Chondrocyte (in vitro differentiated cells): ENCODE measurements at places on chromosomes 4 and X. TPM values are rescaled to one million over a fixed set of nuclear protein-coding genes. Genes with fewer than 3 reads are reported as not detected.

DNA sequence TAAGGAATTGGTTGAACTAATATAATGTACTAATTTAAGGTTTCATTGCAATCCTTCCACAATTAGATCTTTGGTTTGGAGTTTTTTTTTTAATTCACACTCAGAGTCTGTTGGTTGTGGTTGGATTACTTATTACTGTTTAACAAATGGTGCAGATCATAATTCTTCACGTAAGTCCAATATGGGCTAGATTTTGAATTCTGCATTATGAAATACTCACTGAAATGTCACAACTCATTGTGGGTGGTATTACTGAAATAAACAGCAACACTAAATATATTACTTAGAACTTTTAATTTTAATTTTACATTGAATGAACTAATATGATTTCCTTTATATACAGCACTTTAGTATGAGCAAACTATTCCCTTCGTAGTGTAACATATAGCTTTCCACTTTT is 94.2 kb upstream of the MYOZ2 start:
- no peaks in the 10 kb centered on the region for H3K36me3 ChIP-seq
- no peaks in the 10 kb centered on the region for H3K27me3 ChIP-seq
- no peak for DNase-seq
- H3K27ac ChIP-seq: peak overlapping the region; percentile 90

DNA sequence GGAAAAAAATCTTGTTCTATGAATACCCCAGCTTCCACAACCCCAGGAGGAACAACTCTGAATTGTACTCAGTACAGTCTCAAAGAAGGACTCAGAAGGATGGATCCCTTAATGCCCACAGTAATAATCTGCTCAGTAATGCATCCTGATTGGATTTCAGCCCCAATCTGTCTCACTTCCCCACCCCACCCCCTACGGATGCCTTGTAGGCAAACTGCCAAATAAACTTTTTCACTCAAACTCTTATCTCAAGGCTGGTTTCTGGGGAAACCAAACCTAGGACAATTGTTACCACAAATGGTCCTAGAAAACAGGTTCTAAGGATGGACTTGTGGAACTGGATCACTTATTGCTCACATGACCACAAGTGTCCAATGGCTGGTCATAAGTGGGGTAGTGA is 1021.8 kb upstream of the INTU start:
- no peaks in the 10 kb centered on the region for H3K4me1 ChIP-seq
- H3K27me3 ChIP-seq: no peaks in the 10 kb centered on the region
- no peak overlapping the region for H3K27ac ChIP-seq
- no peaks in the 10 kb centered on the region for H3K36me3 ChIP-seq

DNA sequence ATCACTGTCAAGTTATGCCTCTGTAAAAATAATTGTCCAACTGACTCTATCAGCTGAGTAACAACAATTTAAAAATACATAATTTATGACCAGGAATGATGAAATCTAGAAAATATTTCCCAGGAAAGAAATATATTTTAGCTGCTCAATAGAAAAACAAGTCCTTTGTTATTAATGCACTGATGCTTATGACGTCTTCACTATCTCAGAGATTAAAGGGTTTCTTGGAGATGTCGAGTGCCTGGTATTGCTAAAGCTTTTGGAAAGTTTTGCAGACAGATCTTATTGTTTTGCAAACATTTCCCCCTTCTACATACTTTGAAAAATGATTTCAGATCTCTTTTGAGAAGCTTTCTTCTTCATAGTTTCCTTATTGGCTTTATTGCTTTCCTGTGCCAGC is 154.6 kb upstream of the RPS6KA3 start:
- no peak for DNase-seq
- no peak overlapping the region for H3K4me3 ChIP-seq
- no peaks in the 10 kb centered on the region for H3K4me1 ChIP-seq
- H3K27ac ChIP-seq: no peak overlapping the region
- no peaks in the 10 kb centered on the region for H3K36me3 ChIP-seq

- no peak overlapping the region for H3K27ac ChIP-seq
- H3K4me3 ChIP-seq: no peak overlapping the region
- no peaks in the 10 kb centered on the region for H3K36me3 ChIP-seq
These were observed 43.6 kb downstream of the STARD8 start for GRCh38 chrX:68690936-68691501.

- no peak for DNase-seq
- no peaks in the 10 kb centered on the region for H3K27me3 ChIP-seq
These were observed 52.8 kb downstream of the APOO start for GRCh38 chrX:23854945-23855344.

- peak overlapping the region; percentile 96 for H3K4me3 ChIP-seq
- peak; percentile 94 for DNase-seq
- peaks cover 34% of the 10 kb centered on the region for H3K4me1 ChIP-seq
- H3K27ac ChIP-seq: peak overlapping the region; percentile 75
- H3K27me3 ChIP-seq: peaks cover 8% of the 10 kb centered on the region
- peaks cover 4% of the 10 kb centered on the region for H3K36me3 ChIP-seq
These were observed 20.5 kb downstream of the TRIM61 start for GRCh38 chr4:164956766-164957643.

Gene TMEM271
- not detected in 3 replicates for total RNA-seq
